ENCODE measurements at places on chromosomes 5 and 9.

DNA sequence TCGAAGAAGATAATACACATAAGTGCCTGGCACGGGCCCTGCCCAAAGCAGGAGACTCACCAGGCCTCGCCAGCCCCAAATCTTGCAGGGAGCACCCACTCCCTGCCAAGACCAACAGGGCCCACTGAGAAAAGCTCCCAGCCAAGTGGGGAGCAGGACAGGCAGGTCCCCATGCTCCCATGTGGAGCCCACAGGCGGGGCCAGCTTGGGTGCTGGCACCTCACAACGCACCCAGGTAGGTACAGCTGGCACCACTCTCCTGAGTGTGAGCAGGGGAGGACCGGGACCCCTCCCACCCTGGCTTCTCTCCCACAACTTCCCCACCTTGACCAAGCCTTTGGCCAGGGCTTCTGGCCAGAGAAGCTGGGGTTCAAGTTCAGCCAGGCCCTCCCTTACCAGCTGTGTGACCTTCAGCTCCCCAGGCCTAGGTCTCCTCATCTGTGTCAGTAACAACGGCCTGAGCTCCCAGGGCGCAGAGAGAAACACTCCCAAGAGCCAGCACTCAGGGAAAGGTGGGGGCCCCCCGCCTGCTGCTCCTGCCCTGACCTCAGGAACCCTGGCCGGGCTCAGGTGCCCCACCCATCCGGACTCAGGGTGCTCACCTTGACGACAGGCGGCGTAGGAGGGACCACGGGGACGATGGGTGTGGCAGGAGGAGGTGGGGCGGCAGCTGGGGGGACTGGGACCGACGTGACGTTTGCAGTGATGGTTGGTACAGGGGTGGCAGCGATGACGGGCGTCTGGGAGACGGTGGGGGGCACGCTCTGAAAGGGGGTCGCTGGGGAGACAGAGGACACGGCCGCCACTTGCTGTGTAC, 17.8 kb downstream of the BRD3 start:
- DNase-seq = no peak

DNA sequence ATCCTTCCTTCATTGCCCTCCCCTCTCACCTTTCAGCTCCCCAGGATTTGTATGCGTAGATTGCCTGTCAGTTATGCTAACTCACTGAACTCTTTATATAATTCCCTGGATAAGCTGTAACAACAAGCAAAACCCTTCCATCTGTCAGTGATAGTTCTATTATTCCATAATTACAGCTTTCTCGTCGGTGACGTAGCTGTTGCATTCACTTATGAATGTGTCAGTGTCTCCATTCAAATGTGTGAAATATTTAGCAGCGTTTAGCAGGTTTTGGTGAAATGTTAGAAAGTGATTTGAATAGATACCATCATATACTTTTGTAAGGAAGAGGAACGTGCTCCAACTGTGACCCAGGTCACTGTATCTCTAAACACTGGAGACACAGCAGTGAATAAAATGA, 45.2 kb downstream of the PIP5K1B start:
- peak; percentile 43 for DNase-seq

- no peak for DNase-seq
Measured at GRCh38 chr5:173394701-173395100, 66.5 kb upstream of the STC2 start.

DNA sequence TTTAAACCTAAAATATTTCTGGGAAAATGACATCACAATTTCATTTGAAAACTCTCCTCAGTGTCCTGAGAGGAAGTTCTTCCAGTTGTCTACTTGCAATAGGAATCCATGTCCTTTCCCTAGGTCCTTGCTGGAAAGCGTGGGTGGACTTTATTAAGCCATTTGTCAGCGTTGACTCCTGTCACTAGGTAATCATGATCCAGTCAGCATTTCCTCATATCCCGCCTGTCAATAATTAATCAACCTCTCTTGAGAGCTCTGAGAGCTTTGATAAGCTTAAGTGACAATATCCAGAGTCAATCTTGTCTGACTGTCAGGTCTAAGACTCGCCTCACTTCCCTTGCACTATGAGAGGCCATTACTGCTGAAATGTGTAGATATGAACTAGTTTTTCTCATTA, 107.2 kb upstream of the SLIT3 start:
- no peak for DNase-seq

DNA sequence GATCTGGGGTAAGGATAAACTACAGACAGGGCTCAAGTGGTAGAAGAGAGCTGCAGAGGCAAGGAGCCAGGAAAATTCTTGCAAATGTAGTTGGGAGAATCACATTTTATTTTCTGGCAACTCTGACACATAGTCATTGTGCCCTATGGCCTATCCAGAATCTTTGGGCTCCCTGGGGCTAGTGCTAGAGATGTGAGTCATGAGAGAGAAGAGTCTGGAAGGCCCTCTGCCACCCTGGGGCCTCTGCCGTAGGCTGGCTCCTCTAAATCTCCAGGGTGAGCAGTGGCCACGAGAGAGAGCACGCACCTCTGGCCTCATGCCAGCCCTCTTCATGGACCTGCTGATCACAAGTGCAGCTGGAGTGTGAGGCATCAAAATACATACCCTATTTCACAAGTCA, 74.3 kb upstream of the SSBP2 start:
- DNase-seq = no peak

DNA sequence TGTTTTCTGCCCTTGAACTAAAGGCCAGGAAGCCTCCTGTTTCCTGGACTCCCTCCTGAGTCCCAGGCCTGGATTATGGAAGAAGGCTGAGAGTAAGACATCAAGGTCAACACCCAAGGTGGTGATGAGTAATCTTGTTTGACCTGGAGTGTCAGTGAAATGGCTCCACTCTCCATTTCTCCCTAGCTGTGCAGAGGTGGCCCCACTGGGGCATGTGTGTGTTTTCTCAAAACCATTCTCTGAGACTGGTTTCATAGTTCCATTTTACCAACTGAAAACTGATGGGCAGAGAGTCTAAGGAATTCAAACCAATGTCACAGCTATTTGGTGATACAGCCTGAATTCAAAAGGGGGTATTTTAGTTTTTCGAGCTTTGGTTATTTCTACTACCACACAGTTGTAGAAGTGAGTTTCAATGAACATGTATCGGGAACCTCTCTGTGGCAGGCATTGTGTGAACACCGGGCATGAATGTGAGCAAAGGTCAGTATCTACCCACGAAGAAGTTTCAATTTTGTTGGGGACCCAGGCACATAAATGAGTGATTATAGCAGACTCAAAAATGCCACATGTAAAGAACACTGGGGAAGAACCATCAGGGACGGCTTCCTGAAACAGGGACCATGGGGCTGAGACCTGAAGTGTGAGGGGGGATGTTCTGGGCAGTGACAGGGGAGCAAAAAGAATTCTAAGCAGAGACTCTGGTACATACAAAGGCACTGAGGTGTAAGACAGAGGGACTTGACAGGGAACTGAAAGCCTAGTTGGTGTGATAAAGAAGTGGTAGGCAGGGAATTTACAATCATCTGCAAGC, 269.6 kb upstream of the KLF4 start:
- no peak for DNase-seq

DNA sequence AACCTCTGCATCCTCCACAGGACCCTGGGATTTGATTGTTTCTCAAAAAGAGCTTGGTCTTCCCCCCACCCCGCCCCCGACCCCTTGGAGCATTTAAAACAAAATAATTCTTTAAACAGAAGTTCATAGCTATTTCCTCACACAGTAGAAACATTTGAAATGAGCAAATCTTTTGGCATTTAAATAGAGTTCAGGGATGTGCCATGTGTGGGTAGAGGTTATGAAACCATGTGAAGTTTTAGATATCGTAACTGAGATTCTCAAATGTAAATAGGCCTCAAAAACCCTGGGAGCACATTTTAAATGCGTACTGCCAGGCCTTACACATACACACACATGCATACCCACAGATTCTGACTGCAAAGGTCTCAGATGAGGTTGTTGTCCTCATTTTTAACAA, 66.5 kb downstream of the EPB41L4B start:
- DNase-seq = no peak

- DNase-seq = no peak
Measured at GRCh38 chr5:54013556-54014194, 296.7 kb downstream of the ARL15 start.

GRCh38 chr5:178797101-178797521, 62.6 kb upstream of the ZNF354B start:
- no peak for DNase-seq

- DNase-seq = peak; percentile 66
Measured at GRCh38 chr9:98873951-98874371, 66.5 kb downstream of the GALNT12 start.

DNA sequence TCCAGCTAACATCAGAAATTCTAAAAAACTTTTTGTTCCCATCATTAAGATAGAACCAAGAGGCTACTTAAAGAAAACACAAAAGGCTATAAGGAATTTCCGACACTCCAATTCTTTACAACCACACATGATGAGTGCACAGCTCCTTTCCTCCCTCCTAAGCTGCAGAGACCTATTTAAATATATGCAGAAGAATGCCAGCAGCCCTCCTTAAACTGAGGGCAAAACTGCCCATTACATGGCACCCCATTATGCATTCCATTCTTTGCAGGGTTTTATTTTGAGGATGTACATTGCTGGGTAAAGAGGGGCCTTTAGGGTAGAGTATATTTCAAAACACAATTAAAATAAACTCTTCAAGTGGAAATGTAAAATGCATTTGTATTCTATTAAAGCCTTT, 502.9 kb downstream of the RASEF start:
- no peak for DNase-seq

- no peak for DNase-seq
Measured at GRCh38 chr9:15101095-15101494, 190.9 kb upstream of the FREM1 start.

- peak; percentile 65 for DNase-seq
Measured at GRCh38 chr9:4489919-4490704, at the start of gene SLC1A1. Gene SLC1A1, plus strand, starts transcription at chr9:4490468. Its CDS starts 212 bp downstream, at chr9:4490680.

DNA sequence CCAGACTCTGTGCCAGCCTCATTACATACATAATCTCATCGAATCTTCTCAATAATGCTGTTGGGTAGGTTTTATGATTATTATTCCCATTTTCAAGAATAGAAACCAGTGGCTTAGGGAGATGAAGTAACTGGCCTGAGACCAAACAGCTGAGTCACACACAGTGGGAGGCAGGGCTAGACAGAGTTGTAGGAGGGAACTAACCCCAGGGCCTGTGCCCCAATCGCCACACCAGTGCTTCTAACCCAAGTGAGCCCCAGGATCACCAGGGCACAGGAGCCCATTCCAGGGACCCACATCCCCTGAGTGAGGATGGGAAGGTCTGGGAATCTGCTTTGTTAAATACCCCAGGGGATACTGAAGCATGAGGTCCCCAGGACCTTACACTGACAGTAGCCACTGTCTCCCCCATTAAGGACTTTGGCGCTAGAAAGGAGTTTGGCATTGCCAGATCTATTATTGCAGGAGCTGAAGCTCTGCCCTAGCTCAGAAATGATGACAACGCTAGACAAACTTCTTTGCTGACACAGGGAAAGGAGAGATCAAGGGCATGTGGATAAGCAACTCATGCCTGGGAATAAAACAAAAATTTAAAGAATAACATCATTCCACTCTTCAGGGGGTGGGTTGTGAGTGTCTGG, 63.8 kb upstream of the PPARGC1B start:
- DNase-seq = no peak

DNA sequence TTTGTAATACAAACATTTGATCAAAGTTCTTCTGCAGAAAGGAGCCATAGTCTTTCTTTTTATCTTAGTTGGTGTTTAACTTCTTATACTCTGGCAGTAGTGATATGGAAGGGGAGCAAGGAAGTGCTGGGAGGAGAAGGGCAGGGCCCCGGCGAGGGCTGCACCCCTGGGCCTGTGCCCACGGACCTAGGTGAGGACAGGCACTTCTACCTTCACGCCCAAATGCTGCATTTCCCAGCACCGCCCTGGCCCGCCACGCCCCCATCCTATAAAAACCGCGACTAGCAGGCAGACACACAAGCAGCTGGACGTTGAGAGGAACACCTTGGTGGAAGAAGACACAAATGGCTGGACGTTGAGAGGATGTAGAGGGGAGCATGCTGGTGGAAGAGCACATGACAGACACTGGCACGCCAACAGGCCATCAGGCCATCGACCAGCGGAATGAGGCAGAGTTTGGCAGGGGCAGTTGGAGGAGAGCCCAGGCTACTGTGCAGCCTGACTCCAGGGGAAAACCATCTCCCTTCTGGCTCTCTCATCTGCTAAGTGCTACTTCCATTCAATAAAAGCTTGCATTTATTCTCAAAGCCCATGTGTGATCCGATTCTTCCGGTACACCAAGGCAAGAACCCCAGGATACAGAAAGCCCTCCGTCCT, 81.5 kb upstream of the C9orf72 start:
- DNase-seq = peak; percentile 33

GRCh38 chr5:167244583-167244982, 1046.9 kb upstream of the WWC1 start:
- peak; percentile 48 for DNase-seq

GRCh38 chr5:6461793-6462650, 13.4 kb downstream of the UBE2QL1 start:
- no peak for DNase-seq

DNA sequence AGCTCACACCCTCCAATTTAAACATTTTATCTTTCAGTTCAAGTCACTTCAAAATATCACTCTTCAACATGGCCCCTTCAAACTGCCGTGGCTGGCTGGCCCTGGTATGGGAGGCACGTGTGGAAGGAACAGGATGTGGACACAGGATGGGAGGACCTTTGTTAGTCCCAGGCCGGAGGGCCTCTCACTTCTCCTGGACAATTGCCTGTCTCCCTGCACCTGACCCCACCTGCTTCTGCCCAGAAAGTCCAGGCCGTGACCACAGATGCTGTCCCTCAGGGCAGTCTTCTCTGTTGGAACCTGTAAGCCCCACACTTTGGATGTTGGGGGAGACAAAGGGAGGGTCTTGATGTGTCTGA, 19.4 kb downstream of the AMBP start:
- no peak for DNase-seq

- no peak for DNase-seq
Measured at GRCh38 chr5:84045964-84046363, 325.3 kb upstream of the HAPLN1 start.

DNA sequence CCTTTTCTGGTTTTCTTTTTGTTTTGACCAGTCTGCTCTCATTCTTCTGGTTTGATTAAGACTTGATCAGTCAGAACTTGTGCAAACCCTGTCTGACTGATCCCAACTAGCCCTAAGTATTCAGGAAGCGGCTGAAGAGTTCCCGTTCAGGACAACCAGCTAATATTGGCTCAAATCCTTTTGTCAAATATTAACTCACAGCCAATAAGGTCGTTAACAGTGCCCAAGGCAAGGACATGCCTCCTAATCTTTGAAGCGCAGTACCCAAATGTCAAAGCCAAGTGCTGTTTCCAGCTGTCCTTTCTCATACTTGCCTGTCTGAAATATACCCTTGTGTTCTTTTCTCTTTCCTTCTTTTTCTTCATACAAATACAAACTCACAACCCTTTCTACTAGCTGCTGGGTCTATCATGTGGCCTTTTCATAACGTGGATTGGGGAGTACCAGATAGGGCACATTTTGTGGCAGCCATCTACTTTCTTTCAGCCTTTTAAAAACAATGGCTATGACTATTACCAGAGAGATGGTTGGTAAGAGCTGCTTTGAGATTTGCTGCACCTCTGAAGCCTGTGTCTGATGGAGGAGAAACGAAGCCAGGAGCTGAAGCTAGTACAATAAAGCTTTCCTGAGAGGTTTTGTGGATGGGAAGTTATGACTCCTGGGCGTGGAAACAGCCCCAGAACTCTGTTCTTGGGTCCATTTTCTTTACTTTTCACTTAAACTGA, 266.4 kb upstream of the ZNF608 start:
- DNase-seq = no peak
